ENCODE measurements at places on chromosomes 2 and 18. TPM values are rescaled to one million over a fixed set of nuclear protein-coding genes. Genes with fewer than 3 reads are reported as not detected.

- no peak for DNase-seq
Observed at GRCh38 chr2:195395362-195395761, 261.7 kb upstream of the SLC39A10 start.

The LAMA3 gene
- total RNA-seq = 0.07 TPM

The ERICH2 gene
- not detected for total RNA-seq

The MAB21L4 gene
- total RNA-seq = not detected

The GREB1L gene
- not detected for total RNA-seq

- no peak for DNase-seq
Observed at GRCh38 chr2:177553176-177553884, 160.8 kb downstream of the AGPS start.

DNA sequence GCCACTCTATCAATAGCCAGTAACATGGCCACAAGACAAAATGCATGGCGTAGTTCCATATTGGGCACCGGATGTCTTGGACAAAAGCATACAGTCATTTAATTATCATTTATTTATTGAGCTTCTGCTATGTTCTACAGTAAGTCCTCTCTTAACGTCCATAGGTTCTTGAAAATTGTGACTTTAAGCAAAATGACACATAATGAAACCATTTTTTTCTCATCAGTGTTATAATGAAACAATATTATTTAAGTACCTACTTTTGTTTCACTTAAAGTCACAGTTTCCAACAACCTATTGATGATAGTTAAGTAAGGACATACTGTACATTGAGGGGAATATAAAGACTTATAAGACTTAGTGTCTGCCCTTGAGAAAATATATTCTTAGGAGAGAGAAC is 84.9 kb downstream of the XRCC5 start:
- DNase-seq = no peak

The DYNAP gene
- total RNA-seq = not detected
